Thyroid gland (tissue), 4 donors: ENCODE measurements at places on chromosomes 5 and 9. TPM values are rescaled to one million over a fixed set of nuclear protein-coding genes. Genes with fewer than 3 reads are reported as not detected.

Gene INSL6
- not detected for total RNA-seq

Gene CNOT8
- total RNA-seq, result 70.3 TPM

GRCh38 chr5:143837306-143837848, 25.4 kb downstream of the HMHB1 start:
- no peak for DNase-seq

GRCh38 chr9:87505869-87506678, 8.4 kb downstream of the DAPK1 start:
- no peak for DNase-seq

DNA sequence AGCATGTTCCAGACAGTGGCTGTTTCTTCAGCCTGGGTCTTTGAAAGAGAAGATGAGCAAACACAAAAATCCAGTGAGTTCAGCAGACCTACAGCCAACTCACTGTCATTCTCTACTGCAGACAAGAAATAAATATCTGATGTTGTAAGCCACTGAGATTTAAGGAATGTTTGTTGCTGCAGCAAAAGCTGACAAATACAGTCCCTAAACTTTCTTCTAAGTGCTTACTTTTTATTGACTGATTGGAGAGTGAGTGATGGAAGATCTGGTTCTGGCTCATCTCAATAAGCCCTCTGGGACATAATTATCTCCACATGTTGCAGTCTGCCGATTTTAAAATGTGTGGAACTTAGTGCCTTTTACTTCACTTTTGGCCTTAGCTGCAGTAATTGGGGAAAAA, 69.9 kb upstream of the LMNB1 start:
- no peak for DNase-seq
